ENCODE measurements at places on chromosomes 5 and 9.

- DNase-seq: no peak
These were observed 119.7 kb upstream of the SPATA31C2 start for GRCh38 chr9:88258024-88258423.

- DNase-seq: no peak
These were observed 135.0 kb downstream of the HSD17B3 start for GRCh38 chr9:96167011-96167410.

GRCh38 chr5:138559937-138560336 is 15.3 kb downstream of the HSPA9 start:
- DNase-seq: no peak

DNA sequence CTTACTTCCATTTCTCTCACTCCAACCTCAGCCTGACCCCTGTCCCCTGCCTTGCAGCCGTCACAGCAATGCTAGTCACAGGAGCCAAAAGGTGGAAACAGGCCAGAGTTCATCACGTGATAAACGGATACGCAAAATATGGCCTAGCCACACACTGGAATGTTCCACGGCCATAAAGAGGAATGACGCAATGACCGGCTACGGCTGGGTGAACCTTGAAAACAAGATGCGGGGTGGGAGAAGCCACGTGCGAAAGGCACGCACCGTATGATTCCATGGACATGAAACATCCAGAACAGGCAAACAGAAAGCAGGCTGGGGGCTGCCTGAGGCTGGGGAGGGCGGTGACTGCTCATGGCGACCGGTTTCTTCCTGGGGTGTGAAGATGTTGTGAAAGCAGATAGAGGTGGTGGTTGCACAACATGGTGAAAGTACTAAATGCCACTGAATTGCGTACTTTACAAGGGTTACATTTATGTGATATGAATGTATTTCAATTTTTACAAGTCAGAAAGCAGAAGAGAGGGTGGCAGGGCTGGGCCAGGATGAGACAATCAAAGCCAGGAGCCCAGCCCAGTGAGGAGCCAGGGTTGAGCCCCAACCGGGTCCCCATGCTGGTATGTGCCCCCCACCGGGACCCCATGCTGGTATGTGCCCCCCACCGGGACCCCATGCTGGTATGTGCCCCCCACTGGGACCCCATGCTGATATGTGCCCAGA is 117.8 kb upstream of the SARDH start:
- no peak for DNase-seq

DNA sequence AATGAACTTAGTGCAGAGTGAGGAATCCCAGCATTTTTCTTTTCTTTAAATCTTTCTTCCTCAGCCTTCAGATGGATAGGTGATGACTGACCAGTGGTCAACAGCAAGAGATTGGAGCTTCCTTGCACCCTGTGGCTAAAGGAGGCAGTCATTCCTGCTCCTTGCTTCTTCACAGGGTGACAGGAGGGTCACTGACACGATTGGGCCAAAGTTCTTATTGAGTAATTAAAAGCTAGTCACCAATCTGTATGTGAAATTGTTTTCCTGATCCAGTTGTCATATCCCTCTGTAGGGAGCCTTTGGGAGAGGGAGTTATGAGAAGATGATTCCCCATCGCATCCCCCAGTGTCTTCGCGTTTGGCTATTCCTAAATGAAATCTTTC is 85.2 kb downstream of the CMYA5 start:
- DNase-seq: no peak

DNA sequence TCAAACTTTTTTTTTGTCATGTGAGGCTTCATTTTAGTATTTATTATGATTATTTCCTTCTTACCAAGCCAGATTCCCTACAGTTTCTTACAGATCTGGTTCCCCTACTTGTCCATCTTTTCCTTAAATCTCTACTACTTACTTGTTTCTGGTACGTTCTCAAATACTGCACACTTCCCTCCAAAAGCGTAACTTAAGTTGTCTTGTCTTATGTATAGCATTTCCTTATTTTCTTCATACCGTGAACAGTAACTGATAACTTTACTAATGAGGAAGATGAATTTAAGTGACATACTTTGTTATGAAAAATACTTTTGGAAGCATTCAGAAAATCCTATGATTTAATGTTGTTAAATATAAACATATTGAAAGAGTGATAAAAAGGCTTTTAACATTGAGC is 67.3 kb downstream of the PARP8 start:
- no peak for DNase-seq

DNA sequence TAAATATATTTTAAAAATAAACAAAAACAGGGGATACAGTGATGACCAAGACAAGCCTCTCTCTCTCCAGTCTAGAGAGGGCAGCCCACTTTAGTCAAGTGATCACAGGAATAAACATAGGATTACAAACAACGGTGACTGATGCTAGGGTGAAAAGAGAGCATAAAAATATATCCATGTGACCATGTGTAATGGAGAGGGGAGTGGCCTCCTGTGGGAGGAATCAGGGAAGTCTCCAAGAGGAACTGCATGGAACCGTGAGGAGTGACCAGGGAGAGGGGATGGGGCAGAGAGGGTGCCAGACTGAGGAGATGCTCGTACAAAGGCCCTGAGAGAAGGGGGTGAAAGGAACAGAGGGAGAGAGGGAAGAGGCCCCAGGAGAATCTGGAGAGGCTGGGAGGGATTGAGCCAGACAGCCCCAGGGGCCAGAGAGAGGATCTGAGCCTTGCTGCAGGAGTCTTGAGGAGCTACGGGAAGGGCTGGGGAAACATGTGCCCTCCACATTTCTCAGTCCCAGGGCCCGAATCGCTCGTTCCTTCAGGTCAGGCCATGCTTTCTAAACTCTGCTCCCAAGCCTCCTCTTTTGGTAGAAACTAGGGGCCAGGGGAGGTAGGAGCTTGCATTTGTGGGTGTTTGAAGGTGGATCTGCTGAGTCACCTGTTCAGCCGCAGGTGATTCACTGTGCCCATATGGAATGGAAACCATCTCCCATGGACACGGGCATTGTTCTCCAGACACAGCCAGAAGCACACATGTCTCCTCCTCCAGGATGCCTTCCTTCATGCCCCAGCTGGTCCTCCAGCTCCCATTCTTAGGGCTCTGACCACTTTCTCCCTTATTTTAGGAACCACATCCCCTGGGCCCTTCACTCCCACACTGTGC is 63.8 kb downstream of the PAX5 start:
- DNase-seq: no peak

DNA sequence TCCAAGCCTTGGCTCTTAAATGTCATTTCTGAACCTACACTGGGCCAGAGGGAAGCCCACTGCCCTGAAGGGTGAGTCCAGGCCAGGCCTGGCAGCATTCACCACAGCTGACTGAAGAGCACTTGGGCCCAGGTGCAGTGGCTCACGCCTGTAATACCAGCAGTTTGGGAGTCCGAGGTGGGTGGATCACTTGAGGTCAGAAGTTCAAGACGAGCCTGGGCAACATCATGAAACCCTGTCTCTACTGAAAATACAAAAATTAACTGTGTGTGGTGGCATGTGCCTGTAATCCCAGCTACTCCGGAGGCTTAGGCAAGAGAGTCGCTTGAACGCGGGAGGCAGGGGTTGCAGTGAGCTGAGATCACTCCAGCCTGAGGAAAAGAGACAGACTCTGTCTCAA is 5.1 kb downstream of the CCIN start:
- no peak for DNase-seq

Measured in GOT3 (cell line).